ENCODE measurements at places on chromosomes 3 and 15.

GRCh38 chr3:142888099-142888480, 793 bp downstream of the PCOLCE2 start:
- peak; percentile 43 for DNase-seq

GRCh38 chr3:29751647-29752314, 470.9 kb downstream of the RBMS3 start:
- DNase-seq: no peak

GRCh38 chr15:101203029-101203573, 48.7 kb downstream of the CHSY1 start:
- no peak for DNase-seq

- DNase-seq: no peak
Measured at GRCh38 chr3:127114337-127115070, 78.4 kb upstream of the PRR23E start.

DNA sequence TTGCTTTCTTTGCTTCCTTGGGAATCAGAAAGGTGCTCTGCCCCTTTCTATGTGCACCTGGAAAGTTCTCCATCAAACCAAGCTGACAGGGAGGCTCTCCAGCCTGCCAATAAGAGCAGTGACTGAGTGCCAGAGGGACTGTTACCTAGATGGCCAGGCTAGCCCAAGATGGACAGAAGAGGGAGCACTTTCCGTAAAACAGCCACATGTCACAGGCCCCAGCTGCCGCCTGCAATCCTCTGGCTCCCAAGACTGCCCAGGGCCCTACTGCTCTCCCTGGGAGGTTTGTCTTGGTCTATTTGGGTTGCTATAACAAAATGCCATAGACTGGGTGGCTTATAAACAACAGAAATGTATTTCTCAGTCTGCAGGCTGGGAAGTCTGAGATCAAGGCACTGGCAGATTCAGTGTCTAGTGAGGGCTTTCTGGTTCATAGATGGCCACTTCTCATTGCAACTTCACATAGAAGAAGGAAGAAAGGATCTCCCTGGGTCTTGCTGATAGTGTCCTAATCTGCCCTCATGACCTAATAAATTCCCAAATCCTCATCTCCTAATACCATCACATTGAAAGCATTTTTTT, 72.3 kb downstream of the TAMM41 start:
- peak; percentile 30 for DNase-seq

GRCh38 chr3:29854821-29855220, 574.0 kb downstream of the RBMS3 start:
- no peak for DNase-seq

All from fibroblast of upper back skin (primary cell).